ENCODE measurements at places on chromosomes 11 and 22. TPM values are rescaled to one million over a fixed set of nuclear protein-coding genes. Genes with fewer than 3 reads are reported as not detected.

MFRP gene
- not detected for total RNA-seq

P4HA3 gene
- not detected for total RNA-seq

NXPE2 gene
- total RNA-seq: not detected

PKDREJ gene
- not detected for total RNA-seq

AASDHPPT gene
- total RNA-seq: 45.7 TPM

ASCL2 gene
- total RNA-seq: 0.62 TPM

OR8B8 gene
- total RNA-seq: not detected

ESAM gene
- total RNA-seq: not detected

MOV10L1 gene
- not detected for total RNA-seq

ACR gene
- total RNA-seq: not detected

SERPING1 gene
- total RNA-seq: 0.28 TPM

GRIA4 gene
- total RNA-seq: not detected

SDF2L1 gene
- 94.3 TPM for total RNA-seq

OR6T1 gene
- not detected for total RNA-seq

MRGPRX3 gene
- total RNA-seq: not detected
